ENCODE measurements at places on chromosomes 4 and X. TPM values are rescaled to one million over a fixed set of nuclear protein-coding genes. Genes with fewer than 3 reads are reported as not detected.
A peak's percentile ranks its signal among the peaks of the same experiment; 100 is the strongest.

GRCh38 chr4:31009926-31010325 is 289.8 kb downstream of the PCDH7 start:
- no peak for DNase-seq

DNA sequence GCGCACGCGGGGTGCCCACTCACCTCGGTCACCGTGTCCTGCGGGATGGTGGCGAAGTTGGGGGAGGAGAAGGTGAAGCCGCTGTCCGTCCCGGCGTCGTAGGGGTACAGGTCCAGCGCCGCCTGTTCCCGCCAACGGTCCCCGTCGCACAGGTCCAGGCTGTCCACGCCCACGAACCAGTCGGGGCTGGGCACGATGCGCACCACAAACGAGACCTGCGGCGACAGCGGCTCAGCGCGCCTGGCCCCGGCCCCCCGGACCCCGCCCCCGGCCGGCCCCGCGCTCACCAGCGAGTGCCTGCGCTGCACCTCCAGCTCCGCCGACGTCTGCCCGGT is 1.4 kb downstream of the SPON2 start:
- no peak for DNase-seq

DNA sequence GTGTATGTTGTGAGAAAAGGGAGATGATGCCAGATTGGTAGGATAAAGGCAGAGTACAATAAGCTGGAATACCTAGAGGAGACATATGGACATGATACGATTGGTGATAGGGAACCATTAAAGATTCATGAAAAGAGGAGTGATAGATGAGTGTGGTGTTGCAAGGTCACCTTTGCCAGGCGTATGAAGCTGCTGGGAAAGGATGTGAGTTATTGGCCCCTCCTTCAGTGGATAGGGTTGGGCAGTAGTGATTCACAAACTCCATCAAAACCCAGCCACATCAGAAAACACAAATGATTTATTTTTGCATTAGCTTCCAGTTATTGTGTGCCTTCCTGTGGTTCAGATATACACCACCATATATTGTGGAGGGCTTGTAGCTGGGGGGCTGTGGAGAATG is 34.3 kb downstream of the TMEM164 start:
- no peak for DNase-seq

GRCh38 chr4:166121897-166122296 is 248.9 kb downstream of the TLL1 start:
- no peak for DNase-seq

- DNase-seq, result no peak
Observed at GRCh38 chrX:49932791-49933190, 10.4 kb downstream of the CLCN5 start.

GRCh38 chr4:27066591-27066990 is 205.9 kb downstream of the STIM2 start:
- DNase-seq, result peak; percentile 61

- DNase-seq, result no peak
Observed at GRCh38 chr4:20572976-20573375, 127.3 kb upstream of the PACRGL start.

DNA sequence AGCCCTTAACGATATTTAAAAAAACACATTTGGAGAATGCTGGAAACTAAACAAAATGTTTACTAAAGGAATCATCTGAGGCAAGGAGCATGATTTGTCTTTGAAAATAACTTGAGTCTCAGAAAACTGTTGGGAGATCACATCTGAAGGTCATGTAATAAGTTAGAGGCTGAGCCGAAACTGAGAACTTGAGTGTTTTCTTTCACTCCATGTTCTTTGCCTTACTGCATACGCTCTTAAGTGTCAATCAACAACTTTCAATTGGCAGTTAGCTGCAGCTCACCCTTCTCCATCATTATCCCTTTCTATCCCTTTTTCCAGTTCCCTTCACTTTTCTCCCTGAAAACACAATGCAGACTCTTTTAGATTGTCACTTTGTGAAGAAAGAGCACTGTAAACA is 216.2 kb downstream of the ADGRA3 start:
- DNase-seq, result no peak

GRCh38 chr4:6290769-6291547 is 21.3 kb downstream of the WFS1 start:
- no peak for DNase-seq

DNA sequence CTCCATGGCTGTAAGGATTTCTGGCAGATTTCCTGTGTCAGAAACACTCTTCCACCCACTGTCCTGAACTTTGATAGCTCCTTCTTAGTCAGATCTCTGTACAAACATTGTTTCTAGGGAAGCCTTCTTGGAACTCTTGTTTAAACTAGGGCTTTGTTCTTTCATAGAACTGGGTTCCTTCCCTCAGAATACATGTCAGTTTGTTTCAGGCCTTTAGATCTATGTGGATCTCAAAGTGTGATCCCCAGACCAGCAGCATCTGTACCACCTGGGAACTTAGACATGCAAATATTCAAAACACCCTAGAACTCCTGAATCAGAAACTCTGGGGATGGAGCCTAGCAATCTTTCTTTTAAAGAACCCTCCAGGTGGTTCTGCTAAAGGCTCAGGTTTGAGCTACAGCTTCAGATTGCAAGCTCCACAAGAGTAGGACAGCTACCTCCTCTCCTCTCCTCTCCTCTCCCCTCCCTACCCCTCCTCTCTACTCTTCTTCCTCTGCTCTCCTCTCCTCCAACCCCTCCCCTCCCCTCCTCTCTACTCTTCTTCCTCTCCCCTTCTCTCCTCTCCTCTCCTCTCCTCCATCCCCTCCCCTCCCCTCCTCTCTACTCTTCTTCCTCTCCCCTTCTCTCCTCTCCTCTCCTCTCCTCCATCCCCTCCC is 12.7 kb downstream of the RASSF6 start:
- no peak for DNase-seq

DNA sequence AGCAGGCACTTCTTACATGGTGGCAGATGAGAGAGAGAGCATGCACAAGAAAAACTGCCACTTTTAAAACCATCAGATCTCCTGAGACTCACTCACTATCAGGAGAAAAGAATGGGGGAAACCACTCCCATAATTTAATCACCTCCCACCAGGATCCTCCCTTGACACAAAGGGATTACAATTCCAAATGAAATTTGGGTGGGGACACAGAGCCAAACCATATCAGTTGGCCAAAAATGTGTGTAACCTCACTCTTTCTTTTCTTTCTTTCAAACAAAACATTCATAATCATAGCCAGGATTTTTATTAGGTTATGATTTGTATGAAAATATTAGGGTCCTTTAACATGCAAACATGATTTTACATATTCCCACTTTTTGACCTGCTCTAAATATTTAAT is 222.1 kb downstream of the PCDH18 start:
- no peak for DNase-seq

Gene MTNR1A
- not detected for total RNA-seq

Gene PNMA6A
- total RNA-seq, result 2.0 TPM

Gene PDE5A
- 10.6 TPM for total RNA-seq
